HT-29 (cell line): ENCODE measurements at places on chromosomes 12 and 14. TPM values are rescaled to one million over a fixed set of nuclear protein-coding genes. Genes with fewer than 3 reads are reported as not detected.

The C1QL4 gene
- total RNA-seq: not detected in 2 replicates

The CCDC38 gene
- total RNA-seq: not detected in 2 replicates

The CMKLR1 gene
- not detected in 2 replicates for total RNA-seq

The FIGNL2 gene
- total RNA-seq: not detected in 2 replicates

The LRTM2 gene
- not detected in 2 replicates for total RNA-seq

The P2RX2 gene
- not detected in 2 replicates for total RNA-seq

The PIWIL1 gene
- not detected in 2 replicates for total RNA-seq
